ENCODE measurements at places on chromosomes 2 and 18.

GRCh38 chr2:206245265-206245672 lies 29.2 kb upstream of the ZDBF2 start:
- no peak for DNase-seq

DNA sequence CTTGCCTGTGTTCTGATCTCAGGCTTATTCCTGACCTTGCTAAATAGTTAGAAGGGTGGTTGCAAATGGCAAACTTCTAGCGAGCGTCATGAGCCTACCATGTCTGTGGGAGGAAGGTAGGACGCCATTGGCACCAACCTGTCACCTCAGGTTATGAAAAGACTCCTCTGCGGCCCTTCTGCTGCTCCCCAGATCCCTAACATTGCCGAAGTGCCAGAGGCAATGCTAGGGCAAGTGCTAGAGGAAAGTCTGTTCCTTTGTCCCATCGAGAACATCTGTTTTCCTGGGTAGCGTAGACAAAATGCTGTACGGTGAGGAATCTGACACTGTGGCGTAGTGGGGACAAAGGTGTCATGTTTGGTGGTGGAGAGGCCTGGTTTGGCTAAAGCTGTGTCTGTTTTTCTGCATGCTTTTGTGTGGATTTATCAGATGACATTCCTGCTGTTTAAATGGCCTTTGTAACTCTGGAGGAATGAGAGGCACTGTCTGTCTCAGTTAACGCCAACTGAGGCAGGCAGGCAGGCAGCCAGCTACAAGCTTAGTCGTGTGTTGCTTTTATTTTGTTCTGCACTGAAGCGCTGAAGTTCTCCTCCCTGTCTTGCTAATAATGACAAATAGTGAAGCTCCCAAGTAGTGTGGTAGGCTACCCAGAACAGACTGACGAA lies 94.1 kb downstream of the PRPF40A start:
- no peak for DNase-seq

GRCh38 chr18:21053127-21053526 lies 58.5 kb downstream of the ROCK1 start:
- no peak for DNase-seq

DNA sequence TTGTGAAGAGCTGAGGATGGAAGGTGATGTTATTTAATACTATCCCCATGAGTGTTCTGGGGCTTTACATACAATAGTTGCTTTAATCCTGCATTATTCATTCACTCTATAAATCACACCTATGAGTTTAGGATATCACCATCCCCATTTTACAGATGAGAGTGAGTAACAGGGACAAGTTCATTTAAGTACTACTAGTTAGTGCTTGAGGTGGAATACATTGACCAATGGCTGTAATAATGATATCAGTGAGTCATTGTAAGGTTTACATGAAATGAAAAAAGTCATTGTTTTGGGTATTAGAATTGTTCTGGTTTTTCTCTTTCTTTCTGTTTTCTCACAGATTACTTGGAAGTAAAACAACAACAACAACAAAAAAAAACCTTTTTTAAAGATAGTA lies 42.5 kb downstream of the TANC1 start:
- DNase-seq, result no peak

- DNase-seq, result no peak
Measured at GRCh38 chr18:46321955-46322354, 217.8 kb downstream of the HAUS1 start.

GRCh38 chr2:29495068-29495467 lies 379.9 kb downstream of the CLIP4 start:
- DNase-seq, result no peak

GRCh38 chr2:118730405-118730804 lies 117.0 kb downstream of the EN1 start:
- no peak for DNase-seq

DNA sequence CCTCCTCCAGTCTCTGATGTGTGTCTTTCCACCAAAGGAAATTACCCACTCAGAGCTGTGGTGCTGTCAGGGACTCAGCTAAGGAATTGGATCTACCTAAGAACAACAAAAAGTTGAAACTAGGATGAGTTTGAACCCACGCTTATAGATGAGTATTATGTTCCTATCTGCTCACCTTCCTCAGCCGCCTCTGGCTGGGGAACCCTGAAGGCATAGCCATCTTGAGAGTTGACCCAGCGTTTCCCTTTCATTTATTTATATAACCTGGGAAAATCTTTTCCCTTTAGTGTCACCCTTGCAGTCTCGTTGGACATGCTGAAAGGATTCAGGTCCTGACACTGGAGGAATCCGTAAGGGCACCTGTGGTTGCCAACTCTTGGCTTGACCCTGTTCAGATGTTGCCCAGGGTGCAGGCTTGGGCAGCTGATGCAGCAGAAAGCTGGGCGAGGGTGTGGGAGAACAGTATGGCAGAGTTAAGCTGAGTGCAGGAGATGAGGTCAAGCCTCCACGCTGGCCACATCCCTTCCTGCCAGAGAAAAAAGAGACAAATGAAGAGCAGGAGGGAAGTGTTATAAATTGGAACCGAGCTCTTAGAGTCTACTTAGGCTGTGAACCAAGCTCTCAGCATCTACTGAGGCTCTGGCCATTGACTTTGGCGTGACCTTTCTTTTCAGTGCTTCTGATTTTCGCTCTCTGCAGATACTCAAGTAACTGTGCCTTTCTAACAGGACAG lies 1.9 kb downstream of the CDH20 start:
- no peak for DNase-seq

- no peak for DNase-seq
Measured at GRCh38 chr2:176293334-176293733, 24.1 kb downstream of the MTX2 start.
